ENCODE measurements at places on chromosomes 1 and 21.
A peak's percentile ranks its signal among the peaks of the same experiment; 100 is the strongest.

DNA sequence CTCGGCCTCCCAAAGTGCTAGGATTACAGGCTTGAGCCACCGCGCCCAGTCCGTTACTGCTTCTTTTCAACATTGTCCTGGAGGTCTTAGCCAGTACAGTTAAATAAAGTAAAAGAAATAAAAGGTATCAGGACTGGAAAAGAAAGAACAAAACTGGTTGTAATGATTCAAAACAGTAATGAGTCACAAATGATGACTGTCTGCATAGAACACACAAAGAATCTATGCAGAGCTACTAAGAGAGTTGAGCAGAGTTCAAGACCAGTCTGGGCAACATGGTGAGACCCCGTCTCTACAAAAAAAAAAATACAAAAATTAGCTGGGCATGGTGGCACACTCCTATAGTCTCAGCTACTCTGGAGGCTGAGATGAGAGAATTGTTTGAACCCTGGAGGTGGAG, 23.4 kb downstream of the BCAR3 start:
- H3K27ac ChIP-seq: no peak overlapping the region
- H3K27me3 ChIP-seq: no peaks in the 10 kb centered on the region
- DNase-seq: no peak
- no peak overlapping the region for H3K4me3 ChIP-seq
- H3K4me1 ChIP-seq: peaks cover 2% of the 10 kb centered on the region

- H3K27ac ChIP-seq: no peak overlapping the region
- peaks cover 100% of the 10 kb centered on the region for H3K36me3 ChIP-seq
- no peaks in the 10 kb centered on the region for H3K27me3 ChIP-seq
- no peak overlapping the region for H3K4me3 ChIP-seq
Observed at GRCh38 chr21:44318489-44319285, 18.8 kb downstream of the PFKL start.

DNA sequence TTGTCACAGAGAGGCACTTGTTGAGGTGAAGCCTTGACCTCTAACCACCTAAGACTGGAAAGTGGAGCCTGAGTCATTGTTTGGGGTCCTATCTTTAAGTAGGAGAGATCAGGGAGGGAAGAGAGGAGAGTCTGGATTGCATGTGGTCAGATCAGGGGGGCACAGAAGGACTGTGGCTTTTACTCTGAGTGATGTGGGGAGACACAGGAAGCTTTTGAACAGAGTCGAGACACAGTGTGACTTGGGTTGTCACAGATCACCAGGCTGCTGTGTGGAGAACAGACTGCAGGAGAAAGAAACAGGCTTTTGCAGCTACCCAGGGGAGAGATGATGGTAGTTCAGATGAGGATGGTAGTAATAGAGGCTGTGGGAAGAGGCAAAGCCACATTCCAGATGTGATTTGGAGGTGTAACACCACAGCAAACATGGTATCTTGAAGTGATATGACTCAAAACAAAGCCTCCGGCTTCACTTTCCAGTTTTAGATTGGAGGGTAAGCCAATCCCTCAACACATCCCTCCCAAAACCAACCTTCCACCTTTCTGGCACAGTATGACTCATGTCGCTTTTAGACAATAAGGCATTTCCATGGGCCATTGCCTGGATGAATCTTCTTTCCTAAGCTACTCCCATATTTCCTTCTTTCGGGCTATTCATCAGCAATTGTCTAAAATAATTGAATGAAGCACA, 125.8 kb upstream of the SLC44A3 start:
- H3K27ac ChIP-seq: no peak overlapping the region
- H3K27me3 ChIP-seq: no peaks in the 10 kb centered on the region
- no peaks in the 10 kb centered on the region for H3K4me1 ChIP-seq
- no peak overlapping the region for H3K4me3 ChIP-seq

- no peak overlapping the region for H3K4me3 ChIP-seq
- H3K27me3 ChIP-seq: no peaks in the 10 kb centered on the region
- peak overlapping the region; percentile 83 for H3K27ac ChIP-seq
- H3K36me3 ChIP-seq: peaks cover 11% of the 10 kb centered on the region
- no peak for DNase-seq
- H3K4me1 ChIP-seq: peaks cover 28% of the 10 kb centered on the region
Observed at GRCh38 chr1:15214527-15214926, 32.5 kb upstream of the FHAD1 start.

Measured in spinal cord (tissue), 10 donors.